ENCODE measurements at places on chromosomes 13 and 19.
A peak's percentile ranks its signal among the peaks of the same experiment; 100 is the strongest.

- H3K4me1 ChIP-seq: peaks cover 49% of the 10 kb centered on the region
- H3K4me3 ChIP-seq: no peak overlapping the region
- no peak overlapping the region for H3K27ac ChIP-seq
- peak; percentile 97 for DNase-seq
- H3K27me3 ChIP-seq: peaks cover 5% of the 10 kb centered on the region
Measured at GRCh38 chr19:13051557-13052165, 51.0 kb downstream of the LYL1 start.

GRCh38 chr13:49279885-49280284, 32.2 kb downstream of the CDADC1 start:
- H3K4me1 ChIP-seq: no peaks in the 10 kb centered on the region
- no peak overlapping the region for H3K27ac ChIP-seq
- DNase-seq: no peak
- no peaks in the 10 kb centered on the region for H3K36me3 ChIP-seq
- no peaks in the 10 kb centered on the region for H3K27me3 ChIP-seq

- H3K4me1 ChIP-seq: peaks cover 4% of the 10 kb centered on the region
- H3K27ac ChIP-seq: no peak overlapping the region
- no peaks in the 10 kb centered on the region for H3K27me3 ChIP-seq
- no peak for DNase-seq
Measured at GRCh38 chr13:113763961-113764792, 5.2 kb downstream of the TMEM255B start.

- peaks cover 19% of the 10 kb centered on the region for H3K4me1 ChIP-seq
- no peaks in the 10 kb centered on the region for H3K27me3 ChIP-seq
- no peak for DNase-seq
- no peaks in the 10 kb centered on the region for H3K36me3 ChIP-seq
- peak overlapping the region; percentile 90 for H3K27ac ChIP-seq
- peak overlapping the region; percentile 82 for H3K4me3 ChIP-seq
Measured at GRCh38 chr19:50659318-50660087, 10.3 kb downstream of the C19orf81 start.

- peaks cover 2% of the 10 kb centered on the region for H3K4me1 ChIP-seq
- no peak overlapping the region for H3K4me3 ChIP-seq
- DNase-seq: no peak
- no peaks in the 10 kb centered on the region for H3K27me3 ChIP-seq
- H3K36me3 ChIP-seq: no peaks in the 10 kb centered on the region
Measured at GRCh38 chr19:43983544-43983911, 460 bp upstream of the ZNF155 start.

DNA sequence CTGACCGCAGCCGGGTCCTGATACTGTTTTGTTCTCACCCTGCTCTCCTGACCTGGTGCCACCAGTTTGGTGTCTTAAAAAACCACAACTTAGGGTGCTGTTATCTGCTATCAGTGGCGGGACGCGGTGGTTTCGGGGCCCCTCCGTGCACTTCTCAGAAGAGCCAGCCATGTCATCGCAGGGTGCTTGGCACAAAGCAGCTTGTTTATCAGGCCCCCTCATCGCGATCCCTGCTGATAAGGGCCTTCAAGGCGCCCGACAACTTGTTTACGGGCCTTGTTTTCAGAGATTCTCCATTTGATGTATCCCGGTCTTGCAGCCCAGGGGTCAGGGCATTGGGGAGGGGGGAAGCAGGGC, 58.1 kb upstream of the KLF2 start:
- H3K36me3 ChIP-seq: no peaks in the 10 kb centered on the region
- H3K27me3 ChIP-seq: no peaks in the 10 kb centered on the region
- H3K4me3 ChIP-seq: no peak overlapping the region
- no peaks in the 10 kb centered on the region for H3K4me1 ChIP-seq
- DNase-seq: no peak
- H3K27ac ChIP-seq: no peak overlapping the region

- peaks cover 6% of the 10 kb centered on the region for H3K4me1 ChIP-seq
- peak overlapping the region; percentile 79 for H3K4me3 ChIP-seq
- no peak for DNase-seq
- H3K27ac ChIP-seq: no peak overlapping the region
Measured at GRCh38 chr13:70107125-70107497, 515 bp upstream of the ATXN8OS start.

DNA sequence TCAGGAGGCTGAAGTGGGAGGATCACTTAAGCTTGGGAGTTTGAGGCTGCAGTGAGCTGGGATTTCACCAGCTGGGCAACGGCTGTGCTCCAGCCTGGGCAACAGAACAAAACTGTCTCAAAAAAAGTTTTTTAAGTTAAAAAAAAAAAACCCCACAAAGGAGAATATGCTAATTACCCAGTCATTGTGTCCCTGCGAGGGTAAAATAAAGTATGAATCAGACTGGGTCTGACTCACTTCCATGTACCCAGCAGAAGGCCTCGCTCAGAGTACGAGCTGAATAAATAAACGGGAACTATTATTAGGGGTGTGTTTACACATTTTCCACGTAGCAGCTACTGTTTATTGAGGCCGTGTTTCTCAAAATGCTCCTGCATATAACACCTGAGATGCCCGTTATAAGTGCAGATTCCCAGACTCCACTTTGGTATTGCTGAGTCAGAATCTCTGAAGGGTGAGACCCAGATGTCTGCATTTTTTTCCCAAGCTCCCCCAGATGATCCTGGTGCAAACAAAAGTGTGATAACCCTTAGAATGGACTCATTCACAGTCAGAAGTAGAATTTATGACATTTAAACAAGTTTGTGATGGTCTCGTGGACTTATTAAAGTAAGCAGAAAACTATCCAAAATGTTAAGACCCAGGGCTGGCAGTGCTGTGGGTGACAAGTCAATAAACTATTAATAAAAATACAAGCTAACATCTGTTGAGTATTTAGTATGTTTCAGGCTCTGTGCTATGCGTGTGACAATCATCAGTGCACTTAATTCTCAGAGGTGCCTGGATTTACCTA, 28.2 kb downstream of the KCNC3 start:
- no peak overlapping the region for H3K4me3 ChIP-seq
- peaks cover 11% of the 10 kb centered on the region for H3K27me3 ChIP-seq
- no peaks in the 10 kb centered on the region for H3K4me1 ChIP-seq
- no peak for DNase-seq
- H3K27ac ChIP-seq: no peak overlapping the region

- H3K27me3 ChIP-seq: no peaks in the 10 kb centered on the region
- no peak for DNase-seq
- peaks cover 1% of the 10 kb centered on the region for H3K36me3 ChIP-seq
- peak overlapping the region; percentile 10 for H3K27ac ChIP-seq
Measured at GRCh38 chr13:98345107-98345935, 168.3 kb upstream of the RNF113B start.

- H3K27ac ChIP-seq: no peak overlapping the region
- H3K36me3 ChIP-seq: no peaks in the 10 kb centered on the region
- H3K4me1 ChIP-seq: no peaks in the 10 kb centered on the region
- DNase-seq: no peak
- no peaks in the 10 kb centered on the region for H3K27me3 ChIP-seq
Measured at GRCh38 chr13:107395927-107396662, 819.2 kb downstream of the LIG4 start.

GRCh38 chr19:34664168-34664567, 12.8 kb downstream of the SCGB2B2 start:
- no peaks in the 10 kb centered on the region for H3K4me1 ChIP-seq
- no peaks in the 10 kb centered on the region for H3K36me3 ChIP-seq
- H3K27ac ChIP-seq: no peak overlapping the region
- H3K4me3 ChIP-seq: no peak overlapping the region
- no peak for DNase-seq

DNA sequence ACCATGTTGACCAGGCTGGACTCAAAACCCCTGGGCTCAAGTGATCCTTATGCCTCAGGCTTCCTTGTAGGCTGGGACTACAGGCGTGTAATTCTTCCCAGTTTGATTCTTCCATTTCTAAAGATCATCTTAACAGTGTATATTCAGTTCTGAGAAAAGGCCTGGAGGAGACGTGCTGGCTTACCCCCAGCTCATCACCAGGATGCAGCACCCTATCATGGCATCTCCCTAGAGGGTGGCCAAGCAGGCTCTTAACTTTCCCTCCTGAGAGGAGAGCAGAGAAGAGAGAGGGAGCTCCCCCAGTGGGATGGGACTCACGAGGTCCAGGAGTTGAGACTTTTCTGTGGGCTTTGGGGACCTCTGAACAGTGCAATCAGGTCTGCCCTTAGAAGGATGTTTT, 2.1 kb upstream of the TUBA3C start:
- H3K36me3 ChIP-seq: no peaks in the 10 kb centered on the region
- no peak overlapping the region for H3K27ac ChIP-seq
- no peaks in the 10 kb centered on the region for H3K27me3 ChIP-seq
- no peaks in the 10 kb centered on the region for H3K4me1 ChIP-seq
- no peak for DNase-seq

GRCh38 chr13:48221686-48222187, 11.3 kb upstream of the ITM2B start:
- no peak overlapping the region for H3K27ac ChIP-seq
- H3K27me3 ChIP-seq: no peaks in the 10 kb centered on the region
- no peak overlapping the region for H3K4me3 ChIP-seq
- DNase-seq: no peak
- no peaks in the 10 kb centered on the region for H3K36me3 ChIP-seq
- H3K4me1 ChIP-seq: no peaks in the 10 kb centered on the region

- H3K4me3 ChIP-seq: peak overlapping the region; percentile 77
- H3K4me1 ChIP-seq: peaks cover 2% of the 10 kb centered on the region
- no peaks in the 10 kb centered on the region for H3K36me3 ChIP-seq
Measured at GRCh38 chr19:48203794-48204628, 33.5 kb downstream of the ZSWIM9 start.

GRCh38 chr13:50403311-50403710, 388.1 kb downstream of the KCNRG start:
- no peak overlapping the region for H3K4me3 ChIP-seq
- peaks cover 7% of the 10 kb centered on the region for H3K4me1 ChIP-seq
- DNase-seq: no peak
- H3K27me3 ChIP-seq: no peaks in the 10 kb centered on the region
- H3K36me3 ChIP-seq: no peaks in the 10 kb centered on the region

DNA sequence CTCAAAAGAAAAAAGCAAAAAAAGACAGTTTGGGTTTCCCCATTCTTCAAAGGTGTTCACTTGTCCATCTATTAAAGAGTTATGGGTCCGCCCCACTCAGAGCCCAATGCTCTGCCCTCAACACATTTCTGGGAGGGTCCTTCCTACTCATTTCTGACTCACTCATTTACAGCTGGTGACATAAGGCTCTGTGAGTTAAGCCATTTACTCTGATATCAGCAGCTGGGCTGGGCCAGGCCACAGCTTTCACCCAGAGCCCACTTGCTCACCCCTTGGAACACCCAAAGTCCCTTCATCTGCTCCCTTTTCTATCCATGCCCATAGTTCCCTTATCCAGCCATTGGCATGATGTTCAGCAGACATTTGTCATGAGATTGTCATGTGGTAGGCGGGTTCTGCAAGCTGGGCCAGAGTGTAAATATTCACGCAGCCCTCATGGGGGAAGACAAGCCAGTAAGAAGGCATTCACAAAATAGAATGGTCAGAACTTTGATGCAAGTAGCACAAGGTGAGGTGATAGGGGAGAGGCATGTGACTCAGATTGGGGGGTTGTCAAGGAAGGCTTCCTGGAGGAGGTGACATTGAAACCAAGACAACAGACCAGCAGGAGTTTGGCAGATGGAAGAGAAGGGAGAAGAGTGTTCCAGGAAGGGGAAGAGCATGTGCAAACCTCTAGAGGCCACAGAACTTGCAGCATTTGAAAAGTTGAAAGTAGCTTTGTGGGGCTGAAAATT, 5.9 kb downstream of the MAST1 start:
- no peak overlapping the region for H3K4me3 ChIP-seq
- H3K27me3 ChIP-seq: no peaks in the 10 kb centered on the region
- H3K36me3 ChIP-seq: peaks cover 4% of the 10 kb centered on the region
- no peak overlapping the region for H3K27ac ChIP-seq
- peaks cover 6% of the 10 kb centered on the region for H3K4me1 ChIP-seq
- DNase-seq: no peak
